ENCODE measurements at places on chromosomes 16 and 17.

DNA sequence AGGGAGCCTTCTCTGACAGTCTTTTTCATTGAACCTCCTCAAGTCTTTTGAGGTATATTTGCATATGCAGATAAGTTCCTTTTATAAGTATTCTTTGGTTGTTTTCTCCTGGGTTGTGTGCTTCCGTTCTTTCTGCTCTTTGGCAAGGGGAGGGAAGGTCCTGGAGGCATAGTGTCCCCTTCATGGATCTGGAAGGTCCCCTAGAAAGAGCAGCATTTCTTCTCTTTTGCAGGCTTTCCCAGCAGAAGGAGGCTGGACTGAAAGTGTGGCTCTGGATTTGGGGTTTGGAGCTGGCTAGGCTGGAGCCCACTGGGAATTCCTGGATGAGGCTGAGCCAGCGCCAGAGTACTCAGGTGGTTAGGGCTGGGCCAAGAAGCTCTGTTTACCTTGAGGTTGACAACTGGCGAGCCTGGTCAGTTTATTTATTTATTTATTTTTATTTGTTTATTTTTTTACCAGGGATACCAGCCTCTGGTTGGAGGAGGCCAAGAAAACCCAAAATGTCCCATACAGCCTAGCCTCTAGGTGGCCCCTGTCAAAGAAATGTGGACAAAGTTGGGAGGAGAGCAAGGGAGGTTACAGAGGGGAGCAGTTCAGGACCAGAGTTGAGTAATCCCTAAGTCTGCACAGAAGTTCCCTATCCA is 5.4 kb upstream of the TOP2A start:
- no peak for DNase-seq

DNA sequence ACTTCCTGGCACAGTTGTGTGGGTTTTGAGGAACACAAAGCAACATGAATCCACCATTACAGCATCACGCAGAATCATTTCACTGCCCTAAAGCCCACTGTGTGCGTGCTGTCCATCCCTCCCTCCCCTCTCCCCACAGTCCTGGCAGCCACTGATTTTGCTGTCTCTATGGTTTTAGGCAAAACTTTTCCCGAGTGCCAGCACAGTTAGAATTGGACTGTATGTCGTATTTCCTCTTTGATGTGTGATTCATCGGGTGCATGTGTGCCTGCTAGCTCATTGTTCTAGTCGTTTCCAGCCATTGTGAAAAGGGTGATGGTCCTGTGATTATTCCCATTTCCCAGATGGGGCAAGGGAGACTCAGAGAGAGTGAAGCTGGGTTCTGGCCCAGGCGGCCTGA is 12.7 kb downstream of the KLHL36 start:
- no peak for DNase-seq

- DNase-seq, result no peak
These were observed 37.5 kb downstream of the DHRS7B start for GRCh38 chr17:21164216-21164615.

- no peak for DNase-seq
These were observed 13.8 kb upstream of the AATK start for GRCh38 chr17:81179861-81180260.

DNA sequence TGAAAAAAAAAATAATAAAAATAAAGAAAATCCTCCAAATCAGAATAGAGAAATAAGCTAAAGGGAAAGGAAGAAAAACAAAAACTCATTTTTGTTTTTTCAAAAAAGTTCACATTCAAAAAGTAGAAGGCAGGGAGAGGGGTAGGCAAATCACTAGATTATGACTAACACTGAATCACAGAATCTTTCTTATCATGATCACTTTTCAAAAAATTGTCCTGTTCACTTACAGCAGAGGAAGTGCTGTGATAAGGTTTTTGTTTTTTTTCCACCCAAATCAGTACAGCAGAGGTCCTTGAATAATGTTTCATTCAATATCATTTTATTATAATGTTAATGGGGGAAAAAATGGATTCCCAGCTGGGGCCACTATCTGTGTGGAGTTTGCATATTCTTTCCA is 106.4 kb downstream of the CA4 start:
- no peak for DNase-seq

- no peak for DNase-seq
These were observed 74.1 kb downstream of the CCDC182 start for GRCh38 chr17:57670769-57671569.

DNA sequence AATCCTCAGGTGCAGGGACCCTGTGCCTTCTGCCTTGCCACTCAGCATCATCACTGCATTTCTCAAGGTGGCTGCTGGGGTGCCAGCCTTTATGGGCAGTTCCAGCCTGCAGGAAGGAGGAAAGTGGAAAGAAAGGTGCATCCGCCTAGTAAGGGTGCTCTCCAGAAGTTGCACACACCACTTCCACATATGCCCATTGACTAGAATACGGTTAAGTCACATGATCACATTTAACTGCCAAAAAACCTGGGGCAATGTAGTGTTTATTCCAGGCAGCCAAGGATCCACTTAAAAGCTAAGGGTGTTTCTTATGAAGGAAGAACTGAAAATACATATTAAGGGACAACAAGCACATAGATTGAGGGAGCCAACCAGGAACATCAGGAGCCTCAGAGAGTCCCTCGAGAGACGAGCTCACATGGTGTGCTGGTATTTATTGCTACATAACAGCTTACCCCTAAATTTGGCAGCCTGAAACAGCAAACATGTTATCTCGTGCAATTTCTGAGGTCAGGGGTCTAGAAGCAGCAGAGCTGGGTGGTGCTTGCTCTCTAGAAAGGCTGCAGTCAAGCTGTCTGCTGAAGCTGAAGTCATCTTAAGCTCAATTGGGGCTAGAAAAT is 52.0 kb upstream of the MMP2 start:
- DNase-seq, result no peak

DNA sequence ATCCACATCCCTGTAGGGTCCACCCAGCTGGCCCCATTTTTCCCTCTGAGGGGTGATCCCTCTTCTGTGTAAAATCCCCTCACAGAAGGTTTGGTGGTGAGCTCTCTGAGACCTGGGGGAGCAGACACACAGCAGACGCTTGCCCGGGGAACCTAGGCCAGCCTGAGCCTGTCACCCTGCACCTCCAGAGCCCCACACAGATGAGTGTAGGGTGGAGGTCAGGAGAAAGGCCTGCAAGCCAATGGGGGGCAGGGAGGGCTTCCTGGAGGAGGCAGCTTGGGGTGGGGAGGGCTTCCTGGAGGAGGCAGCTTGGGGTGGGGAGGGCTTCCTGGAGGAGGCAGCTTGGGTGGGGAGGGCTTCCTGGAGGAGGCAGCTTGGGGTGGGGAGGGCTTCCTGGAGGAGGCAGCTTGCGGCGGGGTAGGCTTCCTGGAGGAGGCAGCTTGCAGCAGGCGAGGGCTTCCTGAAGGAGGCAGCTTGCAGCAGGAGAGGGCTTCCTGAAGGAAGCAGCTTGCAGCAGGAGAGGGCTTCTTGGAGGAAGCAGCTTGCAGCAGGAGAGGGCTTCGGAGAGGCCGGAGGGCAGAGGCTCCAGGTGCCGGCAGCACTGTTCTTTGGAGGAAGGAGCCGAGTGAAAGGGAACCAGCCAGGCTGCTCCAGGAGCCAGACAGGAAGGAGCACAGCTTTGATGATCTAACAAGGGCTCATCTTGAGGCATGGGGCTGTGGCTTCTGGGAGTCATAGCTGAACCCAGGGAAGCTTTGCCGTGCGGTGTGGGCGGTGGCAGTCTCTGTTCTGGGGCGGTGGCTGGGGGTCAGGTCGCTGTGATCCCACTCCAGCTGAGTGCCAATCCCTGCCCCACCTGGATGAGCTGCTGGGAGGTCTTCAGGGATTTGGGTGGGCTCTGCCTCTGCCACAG is 83.7 kb upstream of the ZNF469 start:
- DNase-seq, result no peak

- no peak for DNase-seq
These were observed 665.2 kb upstream of the CDH8 start for GRCh38 chr16:62701426-62701825.

DNA sequence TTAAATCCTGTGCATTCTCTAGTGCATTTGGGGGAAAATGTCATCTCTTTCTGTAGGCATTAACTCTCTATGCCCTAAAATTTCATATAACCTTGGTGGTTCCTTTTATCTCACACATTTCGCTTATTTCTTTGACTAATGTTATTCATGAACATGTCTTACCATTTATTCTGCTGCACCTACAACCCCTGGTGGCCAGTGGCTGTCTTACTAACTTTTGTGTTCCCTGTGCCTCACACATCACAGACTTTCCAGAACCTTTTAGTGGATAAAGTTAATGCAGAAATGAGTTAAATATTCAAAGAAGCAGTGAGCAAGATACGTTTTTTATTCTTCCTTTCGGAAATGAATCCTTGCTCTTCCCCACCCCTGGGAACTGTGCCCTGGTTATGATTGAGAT is 111.9 kb downstream of the CDH13 start:
- no peak for DNase-seq

DNA sequence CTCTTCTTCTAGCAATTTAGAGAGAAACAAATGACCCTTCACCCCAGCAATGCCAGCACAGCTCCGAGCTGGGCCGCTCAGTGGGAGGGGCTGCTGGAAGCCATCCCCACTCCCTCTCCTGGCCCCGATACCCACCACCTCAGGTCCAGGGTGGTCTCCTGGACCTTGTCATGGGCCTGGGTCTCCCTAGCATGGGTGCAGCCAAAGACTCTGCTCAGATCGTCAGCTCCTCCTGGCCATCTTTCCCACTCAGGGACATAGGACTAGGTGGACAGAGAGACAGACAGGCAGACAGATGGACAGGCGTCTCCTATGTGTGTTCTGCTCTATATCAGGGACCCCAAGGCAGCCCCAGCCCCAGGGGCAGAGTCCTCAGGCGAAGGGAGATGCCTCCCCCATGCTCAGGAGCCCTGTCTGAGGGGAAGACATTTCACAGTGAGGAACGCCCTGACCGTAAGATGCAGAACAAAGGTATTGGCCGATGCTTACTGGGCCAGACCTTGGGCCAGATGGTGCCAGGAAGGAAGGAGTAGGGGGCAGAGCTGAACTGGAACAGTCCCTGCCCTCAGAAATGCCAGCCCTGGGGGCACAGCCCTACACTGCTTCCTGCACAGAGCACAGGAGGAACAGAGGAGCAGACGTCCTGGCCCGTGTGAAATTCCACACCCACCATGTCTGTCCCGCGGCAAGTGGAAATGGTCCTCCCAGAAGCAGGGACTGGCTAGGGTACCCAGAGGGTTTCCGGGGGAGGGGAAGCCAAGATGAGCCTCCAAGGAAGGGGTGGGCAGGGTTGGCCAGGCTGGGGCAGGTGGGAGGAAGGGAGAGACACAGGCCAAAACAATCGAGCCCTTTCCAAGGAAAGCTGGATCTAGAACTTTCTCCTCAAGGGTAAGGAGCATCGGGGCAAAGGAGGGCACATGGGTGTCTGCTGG is 13.0 kb downstream of the PITPNM3 start:
- no peak for DNase-seq

GRCh38 chr17:43389046-43389947 is 9.5 kb upstream of the ARL4D start:
- DNase-seq, result peak; percentile 76

GRCh38 chr17:8072729-8073461 is 14.6 kb downstream of the ALOX12B start:
- DNase-seq, result no peak

GRCh38 chr16:17404941-17405689 is 65.6 kb downstream of the XYLT1 start:
- DNase-seq, result no peak

DNA sequence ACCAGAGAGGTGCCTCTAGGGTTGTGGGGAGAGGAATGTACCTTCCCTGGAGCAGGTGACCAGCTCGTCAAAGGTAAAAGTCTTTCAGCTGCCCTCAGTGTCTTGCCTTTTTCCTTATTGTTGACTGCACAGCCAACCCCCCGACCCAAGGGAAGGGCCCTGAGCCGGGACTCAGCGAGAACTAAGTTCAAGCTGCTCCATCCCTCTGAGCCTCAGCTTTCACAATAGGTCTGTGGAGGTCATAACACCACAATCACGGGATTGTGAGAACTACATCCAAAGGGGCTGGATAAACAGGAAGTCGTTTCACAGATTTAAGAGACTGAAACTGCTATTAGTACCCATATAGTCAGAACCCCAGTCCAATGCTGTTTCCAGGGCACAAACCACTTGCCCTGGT is 2.6 kb upstream of the KRT36 start:
- no peak for DNase-seq

DNA sequence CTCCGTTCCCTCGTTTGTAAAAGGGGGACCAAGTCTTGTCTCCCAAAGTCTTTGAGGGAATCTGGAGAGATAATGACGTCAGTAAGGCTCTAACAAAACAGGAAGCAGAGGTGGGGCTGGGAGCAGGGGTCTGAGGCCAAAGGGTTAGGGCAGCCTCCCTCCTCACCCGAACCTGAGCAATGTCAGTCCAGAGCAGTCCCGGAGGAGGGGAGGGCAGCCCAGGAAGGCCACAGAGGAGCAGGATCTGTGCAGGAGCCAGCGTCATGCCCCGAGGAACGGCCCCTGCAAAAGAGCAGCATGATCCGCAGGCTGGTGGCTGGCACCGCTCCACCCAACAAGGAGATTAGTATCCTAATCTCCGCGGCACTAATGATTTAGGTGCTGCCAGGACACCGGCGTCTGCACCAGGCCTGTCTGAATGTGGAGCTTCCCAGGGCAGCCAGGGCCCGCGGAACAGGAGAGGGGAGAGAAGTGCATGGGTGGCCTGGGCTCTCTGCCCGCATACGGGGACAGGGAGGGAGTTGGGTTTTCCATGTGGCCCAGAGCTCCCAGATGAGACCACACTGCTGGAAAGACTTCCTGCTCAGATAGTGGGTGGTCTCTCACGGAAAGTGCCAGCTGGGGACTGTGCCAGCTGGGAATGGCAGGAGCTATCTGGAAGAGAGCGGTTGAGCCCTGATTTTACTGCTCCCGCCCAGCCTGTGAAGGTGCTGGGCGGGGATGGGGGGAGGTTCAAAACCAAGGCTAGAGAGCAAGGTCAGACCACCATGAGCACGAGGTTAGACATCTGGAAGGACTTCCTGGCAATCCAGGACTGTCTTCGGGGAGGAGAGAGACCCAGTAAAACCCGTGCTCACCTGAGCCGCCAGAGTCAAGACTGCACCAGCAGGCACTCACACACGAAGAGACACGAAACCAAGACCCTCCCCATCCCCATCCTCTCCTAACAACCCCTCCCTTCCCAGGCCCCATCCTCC is 11.0 kb upstream of the KRT17 start:
- no peak for DNase-seq

DNA sequence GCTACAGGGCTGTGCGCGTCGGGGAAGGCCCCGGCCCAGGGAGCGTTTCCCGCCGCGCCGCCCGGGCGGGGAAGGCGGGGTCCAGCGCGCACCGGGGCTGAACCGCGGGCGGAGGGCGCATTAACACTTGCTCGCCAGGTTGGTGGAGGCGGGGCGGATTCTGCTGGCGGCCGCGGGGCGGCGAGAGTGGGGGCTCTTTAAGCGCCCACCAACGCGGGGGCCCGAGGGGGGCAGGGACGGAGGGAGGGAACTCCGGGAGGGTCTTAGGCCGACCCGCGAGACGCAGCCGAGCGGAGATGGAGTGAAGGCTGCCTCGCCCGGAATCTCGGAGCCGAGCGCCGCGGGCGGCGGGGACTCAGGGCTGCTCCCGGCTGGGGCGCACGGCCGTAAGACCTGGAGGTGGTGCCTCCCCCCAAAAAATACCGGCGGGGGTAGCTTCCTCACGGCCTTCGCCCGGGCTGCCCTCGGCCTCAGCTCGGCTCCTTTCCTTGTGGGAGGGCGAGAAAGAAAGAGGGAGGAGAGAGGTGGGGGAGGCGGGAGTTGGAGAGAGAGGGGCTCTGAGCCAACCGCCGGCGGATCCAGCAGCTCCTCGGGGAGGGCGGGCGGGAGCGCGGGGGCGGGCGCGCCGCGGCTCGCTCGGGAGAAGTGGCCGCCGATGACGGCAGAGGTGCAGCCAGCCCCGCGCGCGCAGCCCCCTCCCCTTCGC is 415 bp upstream of the FOXF1 start:
- DNase-seq, result no peak

- DNase-seq, result no peak
These were observed 26.6 kb downstream of the GOSR2 start for GRCh38 chr17:46949291-46950174.

Measured in hematopoietic multipotent progenitor cell (in vitro differentiated cells).